Lower lobe of right lung (tissue), 2 donors: ENCODE measurements at places on chromosomes 6 and 20. TPM values are rescaled to one million over a fixed set of nuclear protein-coding genes. Genes with fewer than 3 reads are reported as not detected.

Gene AVP
- total RNA-seq: not detected

DNA sequence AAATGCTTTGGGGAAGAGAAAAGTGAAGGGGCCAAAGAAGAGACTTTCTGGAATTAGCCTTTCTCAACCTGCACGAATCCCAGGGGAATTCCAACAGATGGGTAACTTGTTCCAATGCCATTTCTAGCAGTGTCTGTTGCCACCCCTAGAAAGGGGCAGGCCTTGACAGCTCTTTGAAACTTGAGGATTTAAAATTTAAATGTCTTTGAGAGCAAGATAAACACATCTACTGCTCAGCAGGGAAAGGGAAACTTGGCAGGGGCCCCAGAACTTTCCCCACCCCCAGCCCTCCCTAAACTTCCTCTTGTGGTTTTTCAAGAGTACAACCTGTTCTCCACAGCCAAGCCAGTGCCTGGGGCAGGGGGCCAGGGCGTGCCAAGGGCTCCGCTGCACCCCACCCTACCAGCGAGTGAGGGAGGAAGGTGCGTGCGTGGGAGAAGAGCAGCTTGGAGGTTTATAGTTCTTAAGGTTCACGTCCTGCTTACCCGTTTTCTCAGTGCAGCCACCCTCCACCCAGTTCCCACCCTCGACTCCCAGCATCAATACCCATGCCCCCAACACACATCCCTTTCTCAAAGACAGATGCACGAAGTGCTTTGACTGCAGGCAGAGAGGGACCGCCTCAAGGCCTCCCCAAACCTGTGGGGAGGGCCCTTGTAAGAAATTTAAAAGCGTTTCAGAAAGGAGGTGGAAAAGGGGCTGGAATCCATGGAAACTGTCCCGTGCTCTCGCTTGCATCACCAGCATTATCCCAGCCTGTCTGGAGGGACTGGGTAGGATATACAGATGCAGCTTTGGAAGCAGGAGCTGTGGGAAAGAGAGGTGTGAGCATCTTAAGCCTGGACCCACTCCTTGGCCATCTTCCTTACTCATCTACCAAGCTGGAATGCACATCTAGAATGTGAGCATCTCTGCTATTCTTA, 4.5 kb upstream of the TAF8 start:
- DNase-seq: peak; percentile 97

Gene BLTP3A
- 14.1 TPM for total RNA-seq

DNA sequence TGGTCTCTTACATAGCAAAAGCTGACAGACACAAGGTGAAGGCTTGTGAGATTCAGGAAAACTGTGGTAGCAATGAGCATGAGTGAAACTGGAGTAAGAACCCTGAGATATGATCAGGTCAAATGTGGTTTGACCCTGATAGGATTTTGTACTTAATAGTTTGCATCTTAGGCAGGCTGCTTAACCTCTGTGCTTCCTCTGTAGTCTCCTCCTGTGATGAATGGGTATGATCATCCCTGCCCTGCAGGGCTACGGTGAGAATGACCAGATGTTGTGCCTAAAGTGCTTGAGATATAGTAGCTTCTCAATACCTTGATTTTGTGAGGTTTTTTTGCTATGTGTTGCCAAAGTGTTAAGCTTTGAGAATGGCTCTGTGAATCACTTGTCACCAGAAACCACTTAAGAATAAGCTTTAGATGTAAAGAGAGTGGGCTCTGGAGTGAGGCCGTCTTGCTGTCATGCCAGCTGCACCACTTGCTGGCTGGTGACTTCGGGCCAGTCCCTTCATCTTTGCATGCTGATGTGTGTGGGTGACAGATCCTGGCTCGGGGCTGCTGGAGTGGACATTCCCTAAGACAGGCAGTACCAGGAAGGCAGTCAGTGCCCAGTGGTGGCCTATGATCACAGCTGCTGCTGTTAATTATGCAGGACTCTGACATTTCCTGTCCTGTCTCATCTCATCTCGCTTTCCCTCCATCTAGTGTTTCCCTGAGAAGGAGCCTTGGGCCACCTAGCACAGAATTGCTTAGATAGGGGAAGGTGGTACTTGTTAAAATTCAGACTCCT, 254.7 kb downstream of the NFATC2 start:
- no peak for DNase-seq

GRCh38 chr20:45394221-45395113, 13.6 kb upstream of the DBNDD2 start:
- no peak for DNase-seq

DNA sequence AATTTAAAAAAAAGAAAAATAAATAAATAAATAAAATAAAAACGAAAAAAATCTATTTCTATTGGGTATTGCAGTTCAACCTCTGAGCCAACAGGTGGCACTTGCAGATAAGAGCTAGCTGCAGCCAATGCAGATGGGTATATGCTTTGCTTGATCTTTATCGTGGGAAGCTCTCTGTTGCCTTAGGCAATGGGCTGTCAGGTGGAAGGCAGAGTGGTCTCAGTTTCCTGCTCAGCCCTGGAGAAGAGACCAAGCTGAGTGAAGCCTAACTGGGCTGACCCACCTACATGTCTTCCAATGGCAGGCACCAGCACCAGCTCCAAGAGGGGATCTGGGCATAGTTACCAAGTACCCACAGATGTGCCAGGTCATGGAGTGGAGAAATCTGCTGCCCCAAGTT, 95.0 kb downstream of the AK9 start:
- DNase-seq: no peak

GRCh38 chr20:2692886-2693285, 306 bp downstream of the EBF4 start:
- no peak for DNase-seq

DNA sequence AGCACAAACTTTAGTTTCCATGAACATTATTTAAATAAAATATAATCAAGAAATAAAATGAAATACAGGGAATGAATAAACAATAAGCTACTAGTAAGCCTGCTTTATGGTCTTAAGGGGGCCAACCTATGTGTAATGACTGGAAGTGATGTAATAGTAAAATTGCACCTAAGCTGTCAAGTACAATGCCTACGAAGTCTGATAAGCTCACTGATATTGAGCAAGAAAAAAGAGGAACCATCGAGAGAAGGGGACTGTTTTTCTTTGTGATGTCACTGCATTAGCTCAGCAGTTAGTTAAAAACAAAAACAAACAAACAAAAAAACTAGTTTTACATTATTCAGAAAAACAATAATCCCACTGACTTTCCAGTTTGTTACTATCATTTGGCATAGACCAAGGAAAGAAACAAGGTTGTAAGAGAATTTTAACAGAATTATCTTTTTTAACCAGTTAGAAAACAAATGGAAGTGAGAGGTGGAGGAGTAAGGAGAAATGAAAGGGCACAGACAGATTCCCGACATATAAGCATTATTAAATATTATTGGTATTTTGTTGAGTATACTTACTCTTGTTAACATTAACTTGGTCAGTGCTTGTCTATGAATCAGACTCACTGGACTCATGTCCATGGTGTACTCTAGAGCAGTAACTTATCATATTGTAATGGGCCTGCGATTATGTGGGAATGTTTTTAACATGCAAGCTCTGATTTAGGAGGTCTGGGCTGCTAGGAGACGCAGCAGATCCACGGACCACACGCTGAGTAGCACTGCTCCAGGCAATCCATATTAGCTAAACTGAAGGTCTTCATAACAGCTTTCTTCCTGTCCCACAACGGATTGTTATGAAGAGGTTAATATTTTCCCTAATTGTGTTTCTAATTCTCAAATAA, 99.6 kb upstream of the HMGCLL1 start:
- no peak for DNase-seq

- DNase-seq: no peak
Measured at GRCh38 chr6:27994616-27995015, 37.6 kb downstream of the OR2B6 start.

Gene RAD21L1
- not detected for total RNA-seq

- DNase-seq: peak; percentile 73
Measured at GRCh38 chr6:7052443-7053011, 55.2 kb upstream of the RREB1 start.

- DNase-seq: peak; percentile 55
Measured at GRCh38 chr6:83429857-83430610, 817 bp downstream of the ME1 start.

DNA sequence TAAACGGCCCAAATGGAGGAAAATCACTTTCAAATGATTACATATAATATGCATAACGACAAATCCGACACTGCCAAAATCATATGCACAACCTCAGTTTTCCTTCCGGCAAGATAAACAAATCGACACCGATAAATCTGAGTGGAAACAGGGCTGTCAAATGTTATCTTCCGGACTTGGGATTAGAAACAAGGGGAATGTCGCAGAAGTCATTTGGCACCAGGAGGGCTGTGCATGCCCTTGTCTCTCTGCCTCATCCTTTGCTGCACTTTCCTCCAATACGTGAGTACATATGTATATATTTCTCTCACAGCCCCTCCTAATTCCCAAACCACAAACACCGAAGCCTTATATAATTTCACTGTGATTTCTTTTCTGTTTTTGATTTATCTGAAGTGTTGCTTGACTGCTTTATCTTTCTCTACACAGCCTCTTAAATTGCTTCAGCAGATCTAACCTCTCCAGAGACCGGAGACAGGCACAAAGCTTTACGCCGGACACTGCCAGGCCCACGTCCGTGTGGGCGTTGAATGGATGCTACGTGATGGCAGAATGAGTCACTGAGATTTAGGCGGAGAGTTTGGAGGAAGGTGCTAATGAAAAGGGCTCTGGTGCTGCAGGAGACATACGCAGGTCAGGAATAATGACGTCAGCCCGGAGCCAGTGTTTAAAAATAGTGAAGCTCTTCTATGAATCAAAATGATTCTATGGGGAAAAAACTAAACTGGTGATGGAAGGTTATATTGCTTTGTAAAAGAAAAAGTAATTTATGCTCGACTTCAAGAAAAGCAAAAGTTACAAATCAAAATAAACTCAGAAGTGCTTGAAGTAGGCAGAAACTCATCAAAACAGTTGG, 21.0 kb upstream of the PRELID3B start:
- no peak for DNase-seq

GRCh38 chr6:133774356-133774755, 114.6 kb upstream of the TCF21 start:
- no peak for DNase-seq

DNA sequence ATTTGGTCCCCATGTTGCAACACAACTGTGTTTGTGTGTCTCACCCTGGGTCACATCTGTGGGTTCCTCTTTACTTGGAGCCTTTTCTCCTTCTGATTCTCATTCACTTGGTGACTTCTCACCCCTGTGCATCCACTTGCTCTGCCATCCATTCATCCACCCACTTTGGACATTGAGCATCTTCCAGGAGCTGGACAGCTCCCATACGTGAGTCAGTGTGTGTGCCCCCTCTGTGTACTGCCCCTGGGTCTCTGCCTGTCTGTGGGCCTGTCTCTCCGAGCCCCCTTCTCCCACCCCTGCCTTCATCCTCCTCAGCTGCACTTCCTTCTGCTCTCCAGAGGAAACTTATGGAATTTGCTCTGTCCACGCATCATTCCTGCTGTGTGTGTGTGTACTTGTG, 67.8 kb upstream of the NNAT start:
- DNase-seq: no peak

Gene NOX3
- total RNA-seq: not detected

DNA sequence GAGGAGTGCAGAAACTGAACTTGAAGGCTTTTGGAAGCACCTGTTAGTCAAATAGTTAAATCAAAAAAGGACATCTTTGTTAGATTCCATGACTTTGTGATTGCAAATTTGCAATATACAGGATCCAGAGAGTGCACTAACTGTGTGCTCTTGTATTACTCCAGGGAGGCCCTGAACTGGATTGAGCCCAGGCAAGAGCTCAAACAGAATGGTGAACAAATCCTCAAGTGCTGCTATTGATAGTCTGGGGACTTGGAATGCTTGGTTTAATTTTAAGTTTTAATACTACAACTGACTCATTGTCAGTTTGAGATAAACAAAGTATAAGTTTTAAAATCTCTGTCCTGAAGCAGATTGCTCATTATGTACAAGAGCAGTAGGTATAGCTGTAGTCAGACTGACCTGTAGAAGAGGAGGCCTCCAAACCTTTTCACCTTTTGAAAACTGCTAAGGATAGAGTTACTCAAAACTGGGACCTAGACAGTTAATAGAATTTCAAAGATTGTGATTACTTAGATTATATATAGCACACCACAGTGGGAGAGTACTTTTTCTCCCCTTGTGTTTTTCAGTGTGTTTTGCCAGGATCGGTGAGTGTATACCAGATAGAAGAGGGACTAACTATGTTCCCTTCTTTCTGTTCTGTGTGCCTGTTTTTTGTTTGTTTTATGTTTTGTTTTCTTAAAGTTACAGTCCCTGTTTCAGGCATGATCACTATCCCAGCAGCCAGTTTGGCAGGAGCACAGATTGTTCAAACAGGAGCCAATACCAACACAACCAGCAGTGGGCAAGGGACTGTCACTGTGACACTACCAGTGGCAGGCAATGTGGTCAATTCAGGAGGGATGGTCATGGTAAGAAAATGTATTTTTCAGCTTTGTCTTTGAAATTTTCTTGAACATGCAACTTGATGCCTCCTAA, 18.3 kb downstream of the NFYA start:
- no peak for DNase-seq

DNA sequence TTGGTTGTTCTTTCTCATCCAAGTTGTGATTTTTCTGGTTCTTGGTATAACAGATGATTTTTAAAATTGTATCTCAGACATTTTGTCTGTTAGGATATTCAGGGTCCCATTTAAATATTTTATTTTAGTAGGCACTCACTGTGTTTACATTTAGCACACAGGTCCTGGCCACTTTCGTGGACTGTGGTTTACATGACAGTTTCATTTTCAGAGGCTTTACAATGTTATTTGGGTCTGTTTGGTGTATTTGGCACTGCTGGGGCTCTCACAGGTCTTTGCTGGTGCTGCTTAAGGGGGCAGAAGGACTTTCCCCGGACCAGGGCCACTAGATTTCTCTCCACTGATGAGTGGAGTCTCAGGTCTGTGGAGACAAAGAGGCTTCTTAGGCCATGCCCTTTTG, 75.5 kb upstream of the TGM3 start:
- DNase-seq: no peak
